ENCODE measurements at places on chromosomes 12 and 14.
A peak's percentile ranks its signal among the peaks of the same experiment; 100 is the strongest.

DNA sequence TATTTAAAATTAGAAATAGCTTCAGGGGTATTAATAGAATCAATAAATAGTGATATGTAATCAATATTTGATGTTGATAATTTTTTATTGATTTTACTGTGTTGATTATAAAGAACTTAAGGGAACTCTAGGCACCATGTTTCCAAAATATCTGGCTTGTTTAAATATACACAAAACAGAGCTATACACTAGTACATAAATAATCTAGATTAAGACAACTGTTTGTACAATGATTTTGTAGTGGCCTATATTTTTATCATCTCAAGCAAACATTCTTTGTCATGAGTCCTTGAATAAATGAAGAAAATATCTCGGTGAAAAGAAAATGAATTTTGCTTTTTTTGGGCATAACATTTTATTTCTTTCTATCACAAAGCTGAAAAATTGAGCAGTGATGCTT lies 117.1 kb upstream of the KRR1 start:
- DNase-seq: no peak

GRCh38 chr14:61403411-61403810 lies 82.0 kb downstream of the PRKCH start:
- DNase-seq: no peak

GRCh38 chr12:127500512-127501035 lies 766.4 kb upstream of the TMEM132C start:
- DNase-seq: no peak

GRCh38 chr12:50948798-50949197 lies 3.5 kb upstream of the HIGD1C start:
- no peak for DNase-seq

DNA sequence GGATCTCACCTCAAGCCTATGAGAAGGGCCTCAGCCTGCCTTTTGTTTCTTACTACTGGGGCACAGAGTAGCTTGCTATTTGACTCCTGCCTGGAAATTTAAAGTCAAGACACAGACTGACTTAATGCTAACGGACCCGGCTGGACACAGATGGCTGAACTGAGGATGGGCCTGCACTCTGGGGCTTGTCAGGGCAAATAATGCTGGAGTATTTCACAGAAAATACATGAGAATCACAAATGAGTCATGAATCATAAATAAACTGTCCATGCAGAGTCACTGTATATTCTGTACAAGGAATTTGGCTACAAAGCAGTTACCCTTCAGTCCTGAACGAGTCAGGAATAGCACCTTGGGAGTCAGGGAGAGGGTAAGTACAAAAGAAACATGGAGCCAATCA lies 683.2 kb upstream of the FOXG1 start:
- no peak for DNase-seq

DNA sequence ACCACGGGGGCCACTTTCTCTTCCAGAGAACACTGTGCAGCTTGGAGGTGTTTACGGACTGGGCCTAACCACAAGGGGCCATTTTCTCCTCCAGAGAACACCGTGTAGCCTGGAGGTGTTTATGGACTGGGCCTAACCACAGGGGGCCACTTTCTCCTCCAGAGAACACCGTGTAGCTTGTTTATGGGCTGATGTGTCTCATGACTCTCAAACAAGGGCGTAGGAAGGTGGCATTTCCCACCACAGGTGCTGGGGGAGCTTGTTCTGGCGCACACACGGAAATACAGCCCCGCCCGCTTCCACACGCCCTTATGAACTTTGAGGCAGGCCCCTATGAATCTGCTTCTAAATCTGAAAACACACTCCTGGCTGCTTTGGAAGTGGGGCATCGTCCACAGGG lies 174.6 kb upstream of the SFSWAP start:
- DNase-seq: no peak

DNA sequence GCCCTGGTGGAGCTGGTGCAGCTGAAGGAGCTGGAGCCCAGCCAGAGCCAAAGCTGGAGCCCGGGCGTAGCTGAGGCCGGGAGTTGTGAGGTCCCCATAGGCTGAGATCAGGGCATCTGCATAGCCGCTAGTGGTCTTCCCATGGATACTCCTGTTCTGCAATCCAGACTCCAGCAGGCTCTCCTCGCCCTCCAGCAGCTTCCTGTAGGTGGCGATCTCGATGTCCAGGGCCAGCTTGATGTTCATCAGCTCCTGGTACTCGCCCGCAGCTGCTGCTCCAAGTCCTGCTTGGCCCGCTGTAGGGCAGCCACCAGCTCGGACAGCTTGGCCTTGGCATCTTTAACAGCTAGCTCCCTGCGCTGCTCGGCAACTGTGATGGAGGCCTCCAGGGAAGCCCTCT lies 966.1 kb downstream of the FSCB start:
- DNase-seq: no peak

GRCh38 chr14:65860956-65861611 lies 448.6 kb downstream of the FUT8 start:
- DNase-seq: no peak

DNA sequence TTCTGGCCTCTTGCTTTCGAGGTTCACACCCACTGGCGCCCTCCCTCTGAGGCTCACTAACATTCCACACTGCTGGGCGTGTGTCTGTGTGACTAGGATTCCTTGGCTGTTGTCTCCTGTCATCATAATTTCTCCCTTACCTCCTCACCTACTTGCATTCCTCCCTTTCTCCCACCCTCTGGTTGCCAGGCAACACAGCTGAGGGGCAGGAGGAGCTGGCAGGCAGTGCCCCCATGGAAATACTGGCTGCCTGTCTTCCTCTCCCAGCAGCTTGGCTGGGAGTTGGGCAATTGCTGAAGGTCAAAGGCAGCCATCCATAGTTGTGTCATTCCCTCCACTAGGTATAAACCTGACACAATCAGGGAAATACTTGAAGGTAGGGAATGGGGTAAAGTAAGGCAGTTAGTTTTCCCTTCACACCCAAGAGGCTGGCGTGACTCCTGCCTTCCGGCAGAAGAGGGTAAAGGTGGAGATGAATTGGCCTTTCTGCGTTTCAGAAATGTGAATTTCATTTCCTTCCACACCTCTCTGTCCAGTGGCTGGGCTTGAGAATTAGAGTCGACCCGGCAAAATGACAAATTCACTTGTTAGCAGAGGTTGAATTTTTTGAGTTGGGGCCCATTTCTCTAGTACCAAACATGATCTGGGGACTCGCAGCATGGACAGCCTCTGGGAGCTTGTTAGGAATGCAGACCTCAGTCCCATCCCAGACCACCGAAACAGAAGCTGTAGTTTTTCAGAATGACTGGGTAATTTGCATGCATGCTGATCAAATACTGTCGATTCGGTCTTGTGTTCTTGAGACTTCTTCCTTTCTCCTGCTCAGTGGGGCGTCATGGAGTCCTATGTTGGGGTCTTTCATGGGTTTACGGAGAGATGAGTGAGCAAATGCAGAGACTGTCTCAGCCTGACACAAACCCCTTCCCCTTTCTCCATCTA lies 24.3 kb upstream of the EMP1 start:
- no peak for DNase-seq

- DNase-seq: no peak
Observed at GRCh38 chr12:66268562-66268961, 33.7 kb upstream of the HELB start.

GRCh38 chr14:99793213-99794150 lies at the start of gene EML1:
Gene EML1, plus strand, starts transcription at chr14:99793413. Its CDS starts 64 bp downstream, at chr14:99793477.
- peak; percentile 95 for DNase-seq

- no peak for DNase-seq
Observed at GRCh38 chr14:88911809-88912208, 87.4 kb downstream of the TTC8 start.

DNA sequence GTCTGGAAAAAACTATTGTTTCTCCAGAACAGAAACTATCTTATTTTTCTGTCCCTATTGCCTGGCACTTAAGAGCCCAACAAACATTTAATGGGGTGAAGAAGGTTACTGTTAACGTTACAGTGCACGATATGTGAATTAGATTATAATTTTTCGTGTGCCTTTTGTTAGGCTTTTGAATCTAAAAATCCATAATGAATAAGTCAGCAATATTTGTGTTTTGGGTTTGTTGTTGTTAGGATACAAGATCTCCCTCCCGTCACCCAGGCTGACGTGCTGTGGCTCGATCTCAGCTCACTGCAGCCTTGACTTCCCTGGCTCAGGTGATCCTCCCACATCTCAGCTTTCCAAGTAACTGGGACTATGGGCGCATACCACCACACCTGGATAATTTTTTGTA lies 7.9 kb downstream of the METAP2 start:
- no peak for DNase-seq

- DNase-seq: no peak
Observed at GRCh38 chr12:109947521-109947920, 47.4 kb downstream of the TCHP start.

- no peak for DNase-seq
Observed at GRCh38 chr14:104579507-104579906, at the start of gene C14orf180. Gene C14orf180, plus strand, starts transcription at chr14:104579764. Its CDS starts 6,667 bp downstream, at chr14:104586431.

GRCh38 chr14:96362071-96362964 lies 823 bp downstream of the ATG2B start:
- peak; percentile 18 for DNase-seq

GRCh38 chr12:95117178-95117599 lies 43.8 kb upstream of the NR2C1 start:
- peak; percentile 23 for DNase-seq

DNA sequence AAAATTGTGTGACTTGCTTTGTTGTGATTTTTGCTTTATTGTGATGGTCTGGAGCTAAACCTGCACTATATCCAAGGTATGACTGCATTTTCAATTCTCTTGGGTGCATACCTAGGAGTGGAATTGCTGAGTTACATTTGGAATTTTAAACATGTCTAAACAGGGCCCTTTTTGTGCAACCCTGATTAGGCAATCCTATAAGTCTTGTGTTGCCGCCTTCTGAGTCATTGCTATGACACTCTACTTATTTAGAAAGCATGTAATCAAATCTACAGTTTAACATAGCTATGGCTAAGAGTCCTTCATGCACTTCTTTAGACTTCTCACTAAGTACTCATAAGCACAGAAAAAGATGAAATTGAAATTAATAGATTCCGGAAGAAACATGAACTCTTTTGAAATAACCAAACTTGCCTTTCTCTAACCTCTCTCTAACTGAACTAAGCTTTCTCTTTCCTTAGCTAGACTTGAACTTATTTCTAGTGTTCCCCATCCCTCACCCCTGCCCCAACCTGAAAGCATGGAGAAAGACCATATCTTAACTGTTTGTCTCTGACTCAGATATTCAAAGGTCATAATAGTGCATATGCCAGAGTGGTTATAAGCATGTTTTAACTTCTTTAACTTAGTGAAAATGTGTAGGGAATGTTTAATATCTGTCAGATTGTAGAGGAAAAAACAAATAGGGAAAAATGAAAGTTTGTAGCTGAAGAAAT lies 203.0 kb downstream of the SNAPC1 start:
- no peak for DNase-seq

- no peak for DNase-seq
Observed at GRCh38 chr12:49092086-49092815, 2.4 kb downstream of the DHH start.

GRCh38 chr12:128978067-128978466 lies 124.8 kb downstream of the GLT1D1 start:
- DNase-seq: no peak

- no peak for DNase-seq
Observed at GRCh38 chr12:1827826-1828805, 7.8 kb downstream of the LRTM2 start.

- DNase-seq: no peak
Observed at GRCh38 chr12:108447168-108447832, 67.8 kb upstream of the FICD start.

DNA sequence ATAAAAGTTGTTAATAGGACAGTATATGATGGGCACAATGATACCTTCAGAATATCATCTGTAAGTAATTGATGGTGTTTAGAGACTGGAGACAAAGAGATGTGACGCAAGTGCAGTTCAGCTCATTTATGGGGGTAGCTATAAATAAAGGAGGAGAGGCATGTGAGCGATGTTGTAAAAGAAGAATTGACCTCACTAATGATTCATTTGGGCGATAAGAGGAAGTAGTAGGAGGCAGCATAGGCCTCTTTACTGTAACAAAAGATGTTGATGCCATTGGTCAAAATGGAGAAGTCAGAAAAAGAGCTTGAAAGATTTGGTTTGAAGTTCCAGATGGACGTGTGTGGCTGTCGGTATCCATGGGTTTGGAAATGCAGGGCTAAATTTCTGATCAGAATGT lies 70.0 kb downstream of the FLRT2 start:
- no peak for DNase-seq

DNA sequence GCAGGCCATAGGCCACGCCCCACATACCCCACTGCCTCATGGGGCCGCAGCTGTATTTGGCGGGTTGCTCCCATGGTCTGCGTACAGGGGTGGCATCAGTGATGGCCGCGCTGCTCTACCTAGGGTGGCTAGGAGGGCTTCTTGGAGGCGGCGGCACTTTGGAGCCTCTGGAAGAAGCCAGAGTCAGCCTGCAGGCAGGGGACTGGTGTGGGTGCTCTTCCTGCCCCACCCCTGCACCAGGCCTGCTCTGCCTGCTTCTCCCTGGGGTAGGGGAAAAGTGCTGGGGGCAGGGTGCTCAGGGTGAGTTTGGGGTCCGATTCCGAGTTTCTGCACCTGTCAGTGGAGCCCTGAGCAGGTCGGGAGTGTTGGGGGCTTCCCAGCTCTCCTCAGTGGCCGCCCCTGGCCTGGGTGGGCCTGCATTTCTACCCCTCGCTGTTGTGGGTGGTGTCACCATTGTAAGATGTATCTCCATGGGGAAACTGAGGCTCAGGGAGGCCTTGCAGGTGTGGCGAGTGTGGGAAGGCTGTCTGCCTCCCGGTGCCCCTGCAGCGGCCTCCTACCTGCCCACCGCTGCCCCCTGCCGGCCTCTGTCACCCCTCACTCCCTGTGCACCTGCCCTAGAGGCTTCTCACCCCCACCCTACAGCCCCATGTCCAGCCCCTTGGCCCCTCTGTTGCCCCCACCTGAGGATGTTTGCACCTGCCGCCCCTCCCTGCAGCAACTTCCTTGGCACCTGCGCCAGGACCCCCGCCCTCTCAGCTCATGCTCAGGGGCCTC lies 5.5 kb downstream of the CEP170B start:
- no peak for DNase-seq

- no peak for DNase-seq
Observed at GRCh38 chr14:29652571-29652970, 275.1 kb downstream of the PRKD1 start.

DNA sequence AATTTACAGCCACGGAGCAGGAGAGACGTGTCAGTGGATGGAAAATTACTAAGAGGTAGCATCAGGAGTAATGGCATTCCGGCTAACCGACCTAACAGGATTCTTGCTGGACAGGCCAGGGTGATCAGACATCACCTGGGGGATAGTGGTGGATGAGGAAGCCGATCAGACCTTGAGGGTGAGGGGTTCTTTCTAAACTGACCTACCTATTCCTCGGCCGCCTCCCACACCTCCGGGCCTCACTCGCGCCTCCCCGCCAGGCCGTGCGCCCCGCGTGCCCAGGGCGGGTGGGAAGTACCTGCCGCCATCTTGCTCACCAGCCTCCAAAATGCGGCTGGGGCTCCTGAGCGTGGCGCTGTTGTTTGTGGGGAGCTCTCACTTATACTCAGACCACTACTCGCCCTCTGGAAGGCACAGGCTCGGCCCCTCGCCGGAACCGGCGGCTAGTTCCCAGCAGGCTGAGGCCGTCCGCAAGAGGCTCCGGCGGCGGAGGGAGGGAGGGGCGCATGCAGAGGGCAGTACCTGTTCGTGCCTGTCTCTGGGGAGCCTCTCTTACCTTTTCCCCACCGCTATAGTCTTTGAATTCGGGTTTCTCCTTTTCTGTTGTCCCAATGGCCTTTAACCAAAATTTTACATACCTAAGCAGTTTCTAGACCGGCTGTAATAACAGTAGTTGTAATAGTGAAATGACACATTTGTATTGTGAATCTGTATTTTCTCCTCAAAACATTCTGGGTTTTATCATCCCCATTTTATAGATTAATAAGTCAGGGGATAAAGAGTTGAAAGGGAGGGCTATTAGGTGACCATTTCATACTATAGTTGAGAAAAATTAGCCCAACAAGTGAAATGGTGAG lies at the start of gene TMPRSS12:
Gene TMPRSS12 (plus strand): TSS at position 290 of the 857 bp plus-strand sequence. CDS start 39 bp downstream, at position 329.
- DNase-seq: no peak

GRCh38 chr12:13046964-13047363 lies 2.8 kb downstream of the FAM234B start:
- DNase-seq: no peak
